Stimulated activated CD4-positive, alpha-beta T cell treated with anti-CD3 and anti-CD28 coated beads, Interleukin-1b, Interleukin-23, amount 100 ng/mL, for 24 hours (primary cell): ENCODE measurements at places on chromosomes 6 and 20.

DNA sequence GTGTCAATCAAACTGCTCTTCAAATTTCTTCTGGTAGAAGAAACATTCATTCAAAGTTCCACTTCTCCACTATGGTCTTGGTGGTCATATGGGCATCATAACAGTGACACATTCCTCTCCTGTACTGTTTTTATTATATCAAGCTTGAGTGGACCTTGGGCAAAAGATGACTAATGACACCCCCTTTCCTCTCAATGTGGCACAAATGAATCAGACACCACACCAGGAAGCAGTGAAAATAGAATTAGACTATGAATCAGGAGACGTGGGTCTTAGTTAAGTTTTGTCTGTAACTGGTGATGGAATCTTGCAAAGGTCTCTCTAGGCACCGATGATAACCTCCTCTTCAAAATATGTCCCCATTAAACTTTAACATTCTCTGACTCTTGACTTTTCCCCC, 9.0 kb upstream of the NRSN1 start:
- DNase-seq: no peak

DNA sequence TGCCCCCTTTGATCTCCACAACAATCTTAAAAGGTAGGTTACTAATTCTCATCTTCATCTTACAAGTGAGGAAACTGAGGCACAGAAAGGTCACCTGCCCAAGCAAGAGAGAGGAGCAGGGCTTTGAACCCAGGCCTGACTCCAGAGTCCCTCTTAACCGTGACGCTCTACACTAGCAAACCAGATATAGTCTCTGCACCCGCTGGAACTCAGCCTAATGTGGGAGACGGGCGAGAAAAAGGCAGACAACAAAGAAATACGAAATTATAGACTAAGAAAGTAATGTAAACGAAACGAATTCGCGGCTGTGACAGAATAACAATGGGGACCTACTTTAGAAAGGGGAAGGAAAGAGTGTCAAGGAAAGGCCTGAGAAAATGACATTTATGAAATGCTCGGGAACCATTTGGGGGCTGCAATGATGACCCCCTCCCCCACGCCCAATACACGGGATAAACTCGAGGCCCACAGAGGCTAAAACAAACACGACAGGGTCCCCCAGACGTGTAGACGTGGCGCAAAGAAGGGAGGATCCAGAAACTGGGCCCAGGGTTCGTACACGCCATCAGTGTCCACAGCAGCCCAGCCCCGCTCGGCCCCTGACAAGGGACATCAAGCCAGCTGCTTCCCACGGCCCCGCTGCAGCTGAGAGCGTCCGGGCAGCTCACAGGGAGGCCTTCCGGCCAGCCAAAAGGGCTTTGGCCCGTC, 637 bp downstream of the TRPC4AP start:
- no peak for DNase-seq

DNA sequence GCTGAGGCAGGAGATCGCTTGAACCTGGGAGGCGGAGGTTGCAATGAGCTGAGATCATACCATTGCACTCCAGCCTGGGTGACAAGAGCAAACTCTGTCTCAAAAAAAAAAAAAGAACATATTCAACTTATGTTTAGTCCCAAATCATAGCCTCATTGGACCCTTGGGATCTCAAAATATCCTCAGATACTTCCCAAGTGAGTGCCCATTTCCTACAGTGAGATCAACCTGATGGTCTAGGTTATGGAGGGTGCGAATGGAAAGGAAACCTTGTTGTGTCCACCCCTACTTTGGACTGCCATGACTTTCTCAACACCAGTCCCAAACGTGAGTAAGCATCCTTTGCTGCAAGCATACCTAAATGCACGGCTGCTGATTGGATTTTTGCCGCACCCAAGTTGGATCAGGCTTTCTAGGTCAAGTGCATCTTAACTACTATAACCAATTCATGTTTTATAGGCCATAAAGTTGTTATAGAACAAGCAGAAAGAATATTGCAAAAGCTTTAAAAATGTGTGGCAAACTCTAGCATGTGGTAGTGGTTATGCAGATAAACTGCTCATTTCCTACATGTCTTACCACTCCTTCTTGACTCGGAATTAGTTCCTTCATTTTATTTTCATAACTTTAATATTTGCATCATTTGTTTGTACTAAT, 131.2 kb downstream of the PLEKHG1 start:
- DNase-seq: no peak

- no peak for DNase-seq
These were observed 52.4 kb downstream of the CEBPB start for GRCh38 chr20:50242863-50243609.

DNA sequence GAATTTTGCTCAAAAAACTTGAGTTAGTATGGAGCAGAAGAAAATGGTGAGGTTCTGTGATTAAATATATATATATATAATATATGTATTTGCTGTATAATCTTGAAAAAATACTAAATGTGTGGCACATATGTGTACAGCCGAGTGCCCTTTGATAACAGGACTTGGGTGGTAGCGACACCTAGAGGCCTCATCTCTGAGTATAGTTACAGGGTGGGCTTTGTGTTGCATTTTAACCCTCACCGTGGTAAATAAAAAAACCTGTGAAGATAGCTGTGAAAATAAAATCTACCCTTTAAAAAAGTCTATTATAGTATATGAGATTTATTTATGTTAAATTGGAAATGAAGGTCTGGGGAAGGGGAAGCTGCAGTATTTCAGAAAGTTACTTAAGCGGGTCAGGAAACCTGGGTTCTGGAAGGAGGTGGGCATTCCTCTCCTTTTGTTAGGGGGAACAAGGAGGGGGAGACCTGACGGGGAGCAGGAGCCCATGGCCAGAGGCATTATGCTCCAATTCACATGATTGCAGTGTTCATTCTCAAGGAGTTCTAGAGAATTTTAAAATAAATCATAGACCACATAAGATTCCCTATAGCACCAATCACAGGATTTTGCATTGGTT, 82.7 kb downstream of the SH3BGRL2 start:
- peak; percentile 9 for DNase-seq

GRCh38 chr20:61986762-61987321, 78.8 kb downstream of the TAF4 start:
- DNase-seq: no peak

GRCh38 chr20:53149148-53149889, 177.2 kb downstream of the TSHZ2 start:
- DNase-seq: no peak

DNA sequence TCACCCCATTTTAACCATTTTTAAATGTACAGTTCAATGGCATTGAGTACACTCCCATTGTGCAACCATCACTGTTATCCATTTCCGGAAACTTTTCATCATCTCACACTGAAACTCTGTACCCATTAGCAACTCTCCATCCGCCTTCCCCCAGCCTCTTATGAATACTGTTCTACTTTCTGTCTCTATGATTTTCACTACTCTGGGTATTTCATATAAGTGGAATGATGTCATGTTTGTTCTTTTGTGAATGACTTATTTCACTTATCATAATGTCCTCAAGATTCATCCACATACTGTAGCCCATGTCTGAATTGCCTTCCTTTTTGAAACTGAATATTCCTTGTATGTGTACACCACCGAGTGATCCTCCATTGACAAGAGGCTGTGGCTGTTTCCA, 92.9 kb upstream of the TOX2 start:
- no peak for DNase-seq

- no peak for DNase-seq
These were observed 132.1 kb upstream of the ADGRB3 start for GRCh38 chr6:68502946-68503345.

- DNase-seq: peak; percentile 55
These were observed 7.7 kb upstream of the FOXF2 start for GRCh38 chr6:1381481-1382330.

GRCh38 chr6:140909156-140909555, 1223.6 kb upstream of the GJE1 start:
- no peak for DNase-seq

- DNase-seq: no peak
These were observed 70.9 kb downstream of the B4GALT5 start for GRCh38 chr20:49642816-49643215.

- no peak for DNase-seq
These were observed 6.0 kb downstream of the PCMT1 start for GRCh38 chr6:149755300-149756260.

DNA sequence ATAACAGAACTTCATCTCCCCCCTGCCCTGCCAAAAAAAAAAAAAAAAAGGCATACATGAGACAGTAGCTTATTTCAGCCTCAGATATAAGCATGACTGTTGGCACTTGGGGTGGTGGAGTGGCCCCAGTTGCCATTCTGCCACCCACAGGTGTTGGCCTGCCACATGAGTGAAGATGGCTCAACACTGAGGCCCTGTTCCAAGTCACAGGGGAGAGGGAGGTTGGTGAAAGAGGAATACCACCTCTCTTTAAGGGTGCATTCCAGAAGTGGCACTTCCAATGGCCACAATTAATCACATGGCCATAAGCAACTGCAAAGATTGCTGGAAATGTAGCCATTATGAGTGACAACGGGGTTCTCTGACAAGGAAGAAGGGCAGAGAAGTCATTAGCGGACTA, 61.9 kb upstream of the JARID2 start:
- peak; percentile 21 for DNase-seq

DNA sequence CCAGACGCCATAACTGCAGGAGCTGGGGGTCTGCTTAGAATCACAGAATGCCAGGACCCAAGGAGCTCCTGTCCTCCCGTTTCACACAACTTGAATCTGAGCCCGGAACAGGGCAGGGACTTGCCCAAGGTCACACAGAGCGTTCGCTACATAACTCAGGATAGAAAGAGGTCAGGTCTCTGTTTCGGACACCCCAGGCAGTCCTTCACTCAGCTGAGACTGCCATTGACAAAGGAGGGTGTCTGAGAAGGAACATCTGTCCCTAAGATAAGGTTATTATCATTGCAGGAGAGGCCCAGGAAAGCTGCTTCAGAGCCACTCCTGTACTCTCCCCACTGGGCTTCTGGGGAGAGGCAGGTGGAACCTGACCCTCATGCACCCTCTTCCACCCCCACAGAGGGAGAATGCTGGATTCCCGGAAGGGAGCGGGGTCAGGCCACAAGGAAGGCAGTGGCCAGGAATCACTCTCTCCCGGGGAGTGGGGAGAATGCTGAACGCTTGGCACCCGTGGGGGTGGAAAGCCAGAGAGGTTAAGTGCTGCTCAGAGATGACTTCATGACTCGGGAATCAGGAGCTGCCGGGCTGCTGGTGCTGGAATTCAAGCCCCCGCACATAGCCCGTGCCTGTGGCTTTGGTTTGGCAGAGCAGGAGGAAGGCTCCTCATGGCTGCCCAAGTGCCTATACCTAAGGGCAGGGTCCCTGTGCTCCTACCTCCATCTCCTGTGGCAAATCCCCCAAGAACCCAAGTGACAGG, 10.7 kb downstream of the SDC4 start:
- DNase-seq: no peak

DNA sequence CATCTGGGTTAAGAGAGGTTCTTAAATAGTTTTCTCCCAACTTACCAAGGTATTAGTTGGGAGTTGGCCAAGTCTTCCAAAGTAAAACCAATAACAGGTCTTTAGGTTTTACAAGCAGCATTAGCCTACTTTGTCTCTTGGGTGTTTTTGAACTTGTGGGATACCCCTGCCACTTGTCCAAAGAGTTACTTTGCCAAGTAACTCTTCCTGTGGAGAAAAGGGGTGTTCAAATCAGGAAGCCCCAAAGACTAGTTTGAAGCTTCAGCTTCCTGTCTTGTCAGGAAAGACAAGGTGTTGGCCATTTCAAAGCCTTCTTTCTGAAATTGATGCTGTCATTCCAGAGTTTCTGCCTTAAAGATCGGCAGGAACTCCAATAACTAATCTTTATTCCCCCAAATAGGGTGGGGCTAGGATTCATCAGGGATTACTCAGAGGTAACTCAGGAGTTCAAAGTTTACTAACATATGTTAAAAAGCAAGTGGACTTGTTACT, 822 bp downstream of the RAB22A start:
- DNase-seq: no peak

DNA sequence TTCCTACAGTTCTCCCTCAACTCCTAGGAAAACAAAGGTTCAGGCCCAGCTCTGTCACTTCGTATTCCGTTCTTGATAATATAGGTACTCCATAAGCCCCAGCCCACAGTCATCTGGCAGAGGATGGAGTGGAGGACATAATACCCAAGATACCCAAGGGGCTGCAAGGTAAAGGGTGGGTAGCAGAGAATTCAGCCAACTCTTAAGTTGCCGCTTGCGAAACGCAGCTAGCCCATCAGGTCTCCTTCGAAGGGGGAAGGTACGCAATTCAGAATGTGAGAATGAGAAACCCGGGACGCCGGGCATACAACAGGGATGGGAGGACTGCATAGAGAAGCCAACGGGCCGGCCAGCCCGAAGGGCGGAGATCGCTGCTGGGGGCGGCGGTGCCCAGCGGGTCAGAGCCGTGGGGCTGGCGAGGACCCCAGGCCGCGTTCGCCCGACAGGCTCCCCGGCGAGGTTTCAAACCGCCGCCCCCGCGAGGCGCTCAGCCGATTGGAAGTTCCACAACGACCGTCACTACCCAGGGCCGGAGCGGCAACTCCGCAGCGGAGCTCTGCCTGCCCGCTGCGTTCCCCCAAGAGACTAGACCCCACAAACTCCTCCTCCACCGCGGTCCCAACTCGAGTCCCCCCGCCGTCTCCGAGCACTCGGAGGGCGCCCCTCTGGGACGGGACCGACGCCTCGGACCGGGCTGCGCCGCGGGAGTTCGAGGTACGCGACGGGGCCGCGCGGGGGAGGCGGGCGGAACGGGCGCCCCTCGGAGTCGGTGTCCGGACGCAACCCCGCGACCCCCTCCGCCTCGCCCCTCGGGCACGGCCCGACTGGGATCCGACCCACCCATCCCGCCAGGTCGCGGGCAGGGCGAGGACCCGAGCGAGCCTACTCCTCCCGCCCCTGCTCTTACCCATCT, 911 bp downstream of the CDK19 start:
- peak; percentile 24 for DNase-seq

DNA sequence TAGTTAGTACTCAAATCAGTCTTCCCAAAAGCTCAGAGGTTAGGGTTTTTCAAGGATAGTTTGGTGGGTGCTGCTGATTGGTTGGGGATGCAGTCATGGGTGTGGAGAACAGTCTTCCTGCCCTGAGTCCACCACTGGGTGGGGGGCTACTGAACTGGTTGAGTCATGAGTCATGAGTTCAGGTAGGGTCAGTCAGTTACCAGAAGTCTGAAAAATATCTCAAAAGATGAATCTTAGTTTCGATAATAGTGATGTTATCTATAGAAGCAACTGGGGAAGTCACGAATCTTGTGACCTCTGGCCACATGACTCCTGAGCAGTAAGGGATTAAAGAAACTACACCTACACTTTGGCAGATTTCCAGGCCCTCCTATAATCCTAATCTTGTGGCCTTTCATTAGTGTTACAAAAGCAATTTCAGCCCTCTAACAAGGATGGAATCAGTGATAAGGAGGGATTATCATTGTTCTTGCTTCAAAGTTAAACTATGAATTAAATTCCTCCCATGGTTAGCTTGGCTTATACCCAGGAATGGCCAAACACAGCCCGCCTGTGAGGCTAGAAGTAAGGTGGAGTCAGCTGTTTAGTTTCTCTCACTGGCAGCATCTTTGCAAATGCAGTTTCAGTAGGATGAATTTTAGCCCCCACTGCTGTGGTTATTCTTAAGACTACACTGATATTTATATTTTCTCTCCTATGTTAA, 33.3 kb upstream of the NKAIN2 start:
- no peak for DNase-seq

DNA sequence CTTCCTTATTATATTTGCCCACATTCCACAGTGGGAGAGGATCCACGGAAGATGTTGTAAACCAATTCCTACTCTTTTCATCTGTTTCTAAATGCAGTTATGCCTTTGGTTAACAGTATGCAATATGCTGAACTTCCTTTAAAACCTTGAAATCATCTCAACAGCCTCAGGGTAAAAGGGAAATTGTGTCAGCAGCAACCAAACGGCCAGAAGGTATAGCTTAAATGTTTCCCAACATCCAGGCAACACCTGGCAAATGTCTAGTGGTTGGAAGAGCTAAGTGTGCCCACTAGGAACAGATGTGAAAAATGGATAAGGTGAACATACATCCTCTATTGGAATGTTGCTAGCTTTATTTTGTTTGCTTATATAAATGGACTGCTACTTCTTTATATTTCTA, 164.8 kb downstream of the FAXC start:
- no peak for DNase-seq
